Activated naive CD4-positive, alpha-beta T cell treated with anti-CD3 and anti-CD28 coated beads for 36 hours (primary cell): ENCODE measurements at places on chromosomes 1 and 21. TPM values are rescaled to one million over a fixed set of nuclear protein-coding genes. Genes with fewer than 3 reads are reported as not detected.

Gene SERPINC1
- total RNA-seq: not detected

Gene BARHL2
- not detected for total RNA-seq

Gene RGS18
- not detected for total RNA-seq

Gene PLXNA2
- 0.35 TPM for total RNA-seq

Gene FAM110D
- total RNA-seq: 0.07 TPM

Gene KRTAP21-2
- not detected for total RNA-seq

Gene CFAP141
- not detected for total RNA-seq

Gene DISC1
- total RNA-seq: 5.0 TPM

Gene MTARC2
- total RNA-seq: not detected
